ENCODE measurements at places on chromosomes 16 and 17.

DNA sequence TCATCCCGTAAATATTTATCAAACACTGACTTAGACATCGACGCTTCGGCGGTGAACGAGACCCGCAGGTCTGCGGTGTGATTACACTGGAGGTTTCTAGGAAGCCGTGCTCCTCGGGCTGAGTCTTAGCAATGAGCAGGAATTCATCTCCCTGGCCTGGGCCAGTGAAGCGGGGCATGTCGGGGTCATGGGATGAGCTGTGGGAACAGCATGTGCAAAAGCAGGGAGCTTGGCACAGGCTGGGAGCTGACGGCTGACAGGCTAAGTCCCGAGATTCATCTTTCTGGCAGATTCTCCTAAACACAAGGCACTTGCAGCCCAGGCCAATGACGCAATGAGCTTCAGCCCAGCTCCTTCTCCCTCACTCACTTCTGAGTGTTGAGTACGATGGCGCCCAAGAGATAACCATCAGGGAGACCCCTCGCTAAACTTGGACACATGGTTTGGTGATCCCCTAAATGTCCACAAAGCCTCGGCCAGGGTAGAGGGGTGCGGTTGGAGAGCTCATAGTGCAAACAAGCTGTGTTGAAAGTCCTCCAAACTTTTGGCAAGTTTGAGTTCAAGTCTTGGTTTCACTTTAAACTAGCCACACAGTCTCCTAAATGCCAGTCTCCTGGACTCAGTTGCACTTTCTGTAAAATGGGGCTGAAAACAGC, 12.8 kb downstream of the CRISPLD2 start:
- no peak for DNase-seq

DNA sequence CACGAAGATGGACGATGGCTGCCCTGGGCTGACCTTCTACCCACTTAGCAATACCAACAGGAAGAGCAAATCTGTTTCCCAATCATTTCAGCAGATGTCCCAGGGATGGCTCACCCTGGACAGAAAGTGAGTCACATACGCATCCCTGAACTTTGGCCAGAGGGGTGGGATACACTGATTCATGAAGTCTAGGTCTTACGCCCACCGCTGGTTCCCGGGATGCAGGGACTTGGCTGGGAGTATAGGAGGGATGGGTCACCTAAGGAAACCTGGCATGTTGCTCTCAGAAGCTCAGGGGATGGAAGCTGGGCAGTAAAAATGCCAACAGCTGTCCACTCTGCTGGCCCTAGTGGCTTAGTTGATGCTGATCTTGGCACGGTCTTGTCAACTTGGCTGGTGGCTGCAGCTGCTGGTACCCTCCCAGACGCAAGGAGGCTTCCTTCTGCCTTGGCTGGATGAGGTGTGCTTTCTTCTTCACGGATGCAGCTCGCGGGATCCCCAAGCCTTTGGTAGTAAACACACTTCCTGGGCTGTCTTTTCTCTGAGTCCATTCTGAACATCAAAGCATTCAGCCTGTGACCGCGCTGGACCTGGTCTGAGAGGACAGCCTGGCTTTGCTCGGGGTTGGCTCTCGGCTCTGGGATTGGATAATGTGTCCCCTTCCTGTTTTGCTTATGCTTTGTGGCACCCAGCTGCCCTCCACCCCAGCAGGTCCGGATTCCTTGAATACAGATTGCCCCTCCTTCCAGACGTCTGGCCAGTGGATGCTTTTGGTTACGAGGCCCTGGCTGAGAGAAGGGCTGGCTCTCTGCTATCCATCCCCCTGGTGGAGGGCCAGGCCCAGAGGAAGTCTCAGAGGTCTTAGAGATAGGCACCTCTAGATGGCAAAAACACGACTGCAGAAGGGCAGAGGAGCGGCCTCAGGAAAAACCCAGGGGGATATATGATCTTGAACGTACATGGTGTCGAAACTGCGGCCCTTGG, 71.5 kb downstream of the RAP1GAP2 start:
- no peak for DNase-seq

GRCh38 chr17:77684803-77685798, 273.4 kb upstream of the TNRC6C start:
- no peak for DNase-seq

GRCh38 chr16:4159726-4160125, 43.5 kb upstream of the ADCY9 start:
- no peak for DNase-seq

DNA sequence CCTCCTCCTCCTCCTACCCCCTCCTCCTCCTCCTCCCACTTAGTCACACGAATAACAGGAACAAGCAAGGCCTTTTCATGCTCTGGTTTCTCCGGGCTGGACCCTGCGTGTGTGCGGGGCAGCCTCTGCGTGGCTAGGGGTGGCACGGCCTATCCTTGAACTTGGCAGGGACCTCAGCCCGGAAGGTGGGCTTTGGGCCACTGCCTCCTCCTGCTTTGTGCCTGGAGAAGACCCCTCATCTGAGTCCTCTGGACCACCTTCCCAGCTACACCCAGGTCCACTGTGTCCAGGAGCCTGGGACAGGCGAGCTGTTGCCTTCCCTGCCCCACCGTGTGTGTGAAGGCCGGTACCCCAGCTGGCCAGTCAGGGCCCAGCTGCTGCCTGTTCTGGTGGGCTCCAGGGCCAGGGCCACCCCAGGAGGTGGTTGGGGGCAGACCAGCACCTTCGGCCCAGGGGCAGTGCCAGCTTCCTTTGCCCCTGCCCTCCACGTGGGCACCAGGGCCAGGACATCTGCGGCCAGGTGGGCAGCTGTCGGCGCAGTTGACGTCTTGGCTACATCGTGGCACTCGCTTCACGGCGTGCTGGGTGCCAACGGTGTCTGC, 35.4 kb downstream of the GINS2 start:
- DNase-seq = no peak

GRCh38 chr16:53893731-53894435, 189.9 kb downstream of the FTO start:
- DNase-seq = no peak

DNA sequence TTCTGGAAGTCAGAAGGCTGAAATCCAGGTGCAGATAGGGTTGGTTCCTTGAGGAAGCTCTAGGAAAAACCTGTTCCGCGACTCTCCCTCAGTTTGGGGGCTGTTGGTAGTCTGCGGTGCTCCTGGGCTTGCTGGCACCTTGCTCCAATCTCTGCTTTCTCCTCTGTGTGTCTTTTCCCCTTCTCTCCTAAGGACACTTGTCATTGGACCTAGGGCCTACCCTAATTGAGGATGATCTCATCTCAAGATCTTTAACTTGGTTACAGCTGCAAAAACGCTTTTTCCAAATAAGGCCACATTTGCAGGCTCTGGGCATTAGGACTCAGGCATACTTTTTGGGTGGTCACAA, 12.9 kb upstream of the CACNG4 start:
- no peak for DNase-seq

- DNase-seq = peak; percentile 78
Observed at GRCh38 chr16:30473231-30474073, 910 bp downstream of the ITGAL start.

GRCh38 chr16:27482397-27483087, 67.2 kb downstream of the GTF3C1 start:
- DNase-seq = no peak

GRCh38 chr17:27616414-27616813, 14.6 kb upstream of the LGALS9 start:
- DNase-seq = no peak

GRCh38 chr16:15440852-15441251, 6.5 kb downstream of the BMERB1 start:
- no peak for DNase-seq

- DNase-seq = no peak
Observed at GRCh38 chr16:11384956-11385586, 39.8 kb downstream of the RMI2 start.

- DNase-seq = no peak
Observed at GRCh38 chr17:72463287-72464102, 342.7 kb downstream of the SOX9 start.

GRCh38 chr17:28055546-28056275, 13.2 kb downstream of the NLK start:
- DNase-seq = no peak

GRCh38 chr17:77857306-77857555, 101.3 kb upstream of the TNRC6C start:
- no peak for DNase-seq

DNA sequence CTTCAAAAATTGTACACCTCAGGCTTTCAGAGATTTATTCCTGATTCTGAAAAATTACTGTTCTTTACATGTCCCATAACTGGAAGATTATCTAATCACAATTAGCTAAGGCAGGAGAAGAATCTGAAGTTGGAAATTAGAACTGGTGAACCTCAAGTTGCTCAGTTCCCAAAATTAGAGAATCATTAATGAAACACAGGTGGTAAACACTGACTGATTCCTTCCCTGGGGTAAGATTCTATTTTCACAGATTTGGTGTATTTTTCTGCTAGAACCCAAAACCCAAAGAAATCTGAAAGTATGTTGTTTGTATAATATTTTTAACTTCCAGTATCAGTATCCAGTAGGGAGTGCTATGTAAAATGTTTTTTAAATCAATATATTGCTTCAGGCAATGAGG, 25.7 kb downstream of the PHKB start:
- DNase-seq = no peak

DNA sequence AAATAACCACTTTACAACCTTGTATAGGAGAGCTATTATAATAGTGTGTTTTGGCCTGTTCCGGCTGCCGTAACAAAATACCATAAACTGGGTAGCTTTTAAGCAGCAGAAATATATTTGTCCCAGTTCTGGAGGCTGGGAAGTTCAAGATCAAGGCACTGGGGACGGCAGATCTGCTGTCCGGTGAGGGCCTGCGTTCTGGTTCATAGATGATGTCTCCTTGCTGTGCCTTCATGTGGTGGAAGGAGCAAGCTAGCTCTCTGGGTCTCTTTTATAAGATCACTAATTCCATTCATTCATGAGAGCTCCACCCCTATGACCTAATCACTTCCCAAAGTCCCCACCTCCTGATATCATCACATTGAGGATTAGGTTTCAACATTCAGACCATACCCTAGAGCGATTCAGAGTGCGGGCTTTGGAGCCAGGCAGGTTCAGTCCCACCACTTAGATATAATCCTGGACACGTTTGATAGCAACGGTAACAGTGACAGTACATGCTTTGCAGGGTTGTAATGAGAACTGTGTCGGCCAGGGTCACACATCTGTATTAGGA, 76.2 kb upstream of the ZFHX3 start:
- DNase-seq = no peak

DNA sequence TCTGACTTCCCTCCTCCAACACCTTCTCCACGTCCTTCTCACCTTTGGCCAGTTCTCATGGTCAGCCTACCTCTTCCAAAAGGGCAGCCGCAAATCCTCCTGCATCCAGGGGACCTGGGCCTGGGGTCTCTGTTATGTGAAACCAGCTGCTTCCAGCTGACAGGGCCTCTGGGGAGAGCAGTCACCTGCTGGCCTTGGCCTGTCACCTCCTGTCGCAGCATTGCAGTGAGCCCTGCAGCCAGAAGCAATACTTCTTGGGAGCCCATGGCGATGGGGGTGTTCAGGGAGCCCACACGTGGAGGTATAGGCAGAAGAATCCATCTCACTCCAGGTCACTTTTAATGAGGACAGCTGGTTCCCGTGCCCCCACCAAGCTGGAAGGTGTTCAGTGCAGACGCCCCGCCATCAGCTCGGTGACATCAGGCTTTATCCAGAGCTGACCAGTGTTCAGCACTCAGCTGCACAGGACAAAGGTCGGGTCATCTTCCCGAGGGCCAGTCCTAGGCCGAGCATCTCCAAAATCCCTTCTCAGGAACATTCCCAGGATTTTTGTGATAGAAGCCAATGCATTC, 1.7 kb upstream of the SLC47A2 start:
- DNase-seq = no peak

DNA sequence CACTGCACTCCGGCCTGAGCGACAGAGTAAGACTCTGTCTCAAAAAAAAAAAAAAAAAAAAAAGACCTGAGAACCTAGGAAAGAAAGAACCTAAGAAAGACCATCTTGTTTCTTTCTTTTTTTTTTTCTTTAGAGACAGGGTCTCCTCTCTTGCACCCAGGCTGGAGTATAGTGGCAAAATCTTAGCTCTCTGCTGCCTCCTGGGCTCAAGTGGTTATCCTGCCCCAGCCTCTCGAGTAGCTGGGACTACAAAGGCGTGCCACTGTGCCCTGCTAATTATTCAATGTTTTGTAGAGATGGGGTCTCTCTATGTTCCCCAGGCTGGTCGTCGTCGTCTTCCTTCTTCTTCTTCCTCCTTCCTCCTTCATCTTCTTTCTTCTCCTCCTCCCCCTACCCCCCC, 7.8 kb upstream of the BIRC5 start:
- no peak for DNase-seq

DNA sequence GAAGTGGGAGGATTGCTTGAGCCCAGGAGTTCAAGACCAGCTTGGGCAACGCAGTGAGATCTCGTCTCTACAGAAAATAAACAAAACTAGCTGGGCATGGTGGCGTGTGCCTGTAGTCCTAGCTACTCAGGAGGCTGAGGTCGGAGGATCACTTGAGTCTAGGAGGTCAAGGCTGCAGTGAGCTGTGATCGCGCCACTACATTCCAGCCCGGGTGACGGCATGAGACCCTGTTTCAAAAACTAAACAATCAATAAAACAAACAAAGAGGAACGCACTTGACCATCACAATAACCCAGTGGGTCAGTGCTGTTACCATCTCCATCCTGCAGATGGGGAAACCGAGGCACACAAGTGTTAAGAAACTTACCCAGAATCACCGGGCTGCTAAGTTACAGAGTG, 13.7 kb downstream of the ZNF500 start:
- no peak for DNase-seq

- DNase-seq = no peak
Observed at GRCh38 chr16:81703177-81704155, 75.6 kb upstream of the PLCG2 start.

DNA sequence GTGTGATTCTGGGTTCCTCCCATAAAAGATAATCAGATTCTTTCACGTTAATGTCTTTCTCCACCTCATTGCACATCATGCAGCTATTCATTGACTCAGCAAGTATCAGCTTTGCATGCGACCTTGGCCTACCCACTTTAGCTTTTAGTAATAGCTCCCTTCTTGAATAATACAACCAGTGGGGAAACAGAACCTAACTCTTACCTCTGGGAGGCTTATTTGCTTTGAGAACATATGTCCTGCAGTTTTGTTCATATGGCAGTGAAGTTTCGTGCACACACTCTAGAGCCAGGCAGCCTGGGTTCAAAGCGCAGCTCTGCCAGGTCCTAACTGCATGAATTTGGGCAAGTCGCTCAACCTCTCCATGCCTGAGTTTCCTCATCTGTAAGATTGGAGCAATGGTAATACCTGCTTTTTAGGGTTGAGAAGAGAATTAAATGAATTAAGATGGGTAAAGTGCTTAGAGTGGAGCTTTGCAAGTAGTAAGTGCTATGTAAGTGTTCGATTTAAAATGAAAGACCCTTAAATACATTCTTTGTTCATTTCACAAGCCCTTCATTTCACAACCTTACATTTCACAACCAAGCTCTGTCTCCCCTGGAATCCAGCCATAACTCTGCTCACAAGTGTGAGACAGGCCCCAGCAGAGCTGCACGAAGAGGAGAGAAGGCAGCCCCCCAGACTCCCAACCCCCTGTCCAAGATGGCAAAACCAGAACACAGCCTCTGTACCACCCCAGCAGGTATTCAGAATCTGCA, 29.3 kb downstream of the MAPT start:
- DNase-seq = no peak

DNA sequence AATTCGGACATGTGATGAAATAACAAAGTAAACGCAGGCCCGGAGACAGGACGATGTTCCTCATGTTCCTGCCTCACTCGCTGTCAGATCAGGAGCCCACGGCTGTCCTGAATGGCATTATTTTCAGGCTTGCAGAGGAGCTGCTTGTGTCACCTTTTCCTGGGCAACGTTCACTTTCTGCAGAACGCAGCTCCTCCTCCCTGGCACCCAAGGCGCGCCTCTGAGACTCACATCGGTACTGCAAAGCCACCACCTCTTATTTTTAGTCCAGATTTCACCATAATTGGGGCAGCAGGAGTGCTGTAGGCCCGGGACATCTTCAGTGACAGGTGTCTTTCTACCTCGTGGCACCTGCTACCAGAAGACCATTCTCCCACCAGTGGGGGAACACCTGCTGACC, 8.0 kb upstream of the C16orf96 start:
- DNase-seq = no peak
